Testis (tissue), 5 donors: ENCODE measurements at places on chromosomes 6 and 20.

GRCh38 chr6:138374815-138375214 lies 2.9 kb upstream of the SMIM28 start:
- no peak for DNase-seq

GRCh38 chr6:10099529-10100140 lies 315.2 kb downstream of the TFAP2A start:
- no peak for DNase-seq

- no peak for DNase-seq
These were observed 87.7 kb upstream of the BEND3 start for GRCh38 chr6:107202876-107203468.

- no peak for DNase-seq
These were observed 169.4 kb downstream of the SYNDIG1 start for GRCh38 chr20:24638591-24639548.

GRCh38 chr6:151680846-151681432 lies 126.5 kb upstream of the ESR1 start:
- no peak for DNase-seq

DNA sequence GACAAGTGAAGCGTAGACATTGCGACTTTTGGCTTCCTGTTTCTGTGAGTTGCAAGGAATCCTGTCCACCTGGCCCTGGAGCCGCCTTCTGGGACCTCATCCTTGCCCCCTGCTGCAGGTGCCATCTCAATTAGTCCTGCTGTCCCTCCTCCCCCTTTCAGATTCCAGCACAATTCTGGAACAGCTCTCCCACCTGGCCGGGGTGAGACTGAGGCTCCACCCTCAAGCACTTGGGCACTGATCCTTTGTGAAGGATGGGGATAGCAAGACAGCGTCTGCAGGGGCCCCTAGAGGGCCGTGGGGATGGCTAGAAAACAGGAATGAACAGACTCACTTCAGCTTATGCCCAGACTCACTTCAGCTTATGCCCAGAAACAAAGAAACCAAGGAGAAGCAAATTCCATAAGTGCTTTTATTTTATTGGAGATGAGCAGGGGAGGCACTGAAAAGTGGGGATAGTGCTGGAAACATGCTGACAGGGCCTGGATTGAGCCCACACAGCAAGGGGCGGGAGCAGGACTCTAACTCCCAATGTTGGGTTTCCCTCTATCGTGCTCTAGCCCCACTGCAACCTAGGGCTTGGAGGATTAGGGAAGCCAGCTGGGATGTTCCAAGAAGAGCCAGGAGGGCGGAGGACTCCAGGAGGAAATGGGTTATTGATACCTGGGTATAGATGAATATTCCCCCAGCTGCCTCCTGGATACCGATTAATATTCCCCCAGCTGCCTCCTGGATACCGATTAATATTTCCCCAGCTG lies 1.4 kb downstream of the C6orf15 start:
- no peak for DNase-seq

DNA sequence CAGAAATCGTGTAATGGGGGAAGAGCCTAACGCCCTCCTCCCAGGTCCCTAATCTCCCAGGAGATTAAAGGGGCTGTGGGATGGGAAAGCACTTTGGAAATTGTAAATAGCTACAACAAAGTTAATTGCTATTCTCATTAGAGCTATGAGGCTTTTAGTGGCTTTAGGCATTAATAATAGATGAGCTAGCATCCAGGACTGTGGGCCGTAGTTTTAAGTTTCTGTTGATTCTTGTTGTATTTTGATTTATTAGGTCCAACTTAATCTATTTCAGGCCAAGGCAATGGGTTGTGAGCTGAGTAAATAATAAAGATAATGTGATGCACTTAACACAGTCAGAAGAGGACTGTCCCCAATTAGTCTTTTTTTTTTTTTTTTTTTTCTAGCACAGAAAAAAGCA lies 67.7 kb downstream of the ANKRD6 start:
- DNase-seq, result no peak

DNA sequence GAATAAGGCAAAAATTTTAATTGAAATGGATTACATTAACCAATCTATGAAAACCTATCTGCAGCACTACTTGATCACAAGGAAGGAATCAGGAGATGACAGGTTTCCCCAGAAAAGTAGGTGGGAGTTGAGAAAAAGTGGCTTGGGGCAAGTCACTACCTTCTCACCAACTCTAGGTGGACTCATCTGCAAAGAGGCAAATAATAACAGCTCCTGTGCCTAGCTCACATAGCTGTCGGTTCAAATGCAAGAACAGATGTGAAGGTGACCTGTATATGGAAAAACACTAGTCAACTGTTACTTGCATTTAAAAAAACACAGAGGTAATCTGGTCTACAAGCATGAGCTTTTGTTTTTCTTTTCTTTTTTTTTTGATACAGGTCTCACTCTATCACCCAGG lies 67.2 kb downstream of the POPDC3 start:
- DNase-seq, result no peak

- no peak for DNase-seq
These were observed 20.6 kb upstream of the EZR start for GRCh38 chr6:158839796-158840195.

DNA sequence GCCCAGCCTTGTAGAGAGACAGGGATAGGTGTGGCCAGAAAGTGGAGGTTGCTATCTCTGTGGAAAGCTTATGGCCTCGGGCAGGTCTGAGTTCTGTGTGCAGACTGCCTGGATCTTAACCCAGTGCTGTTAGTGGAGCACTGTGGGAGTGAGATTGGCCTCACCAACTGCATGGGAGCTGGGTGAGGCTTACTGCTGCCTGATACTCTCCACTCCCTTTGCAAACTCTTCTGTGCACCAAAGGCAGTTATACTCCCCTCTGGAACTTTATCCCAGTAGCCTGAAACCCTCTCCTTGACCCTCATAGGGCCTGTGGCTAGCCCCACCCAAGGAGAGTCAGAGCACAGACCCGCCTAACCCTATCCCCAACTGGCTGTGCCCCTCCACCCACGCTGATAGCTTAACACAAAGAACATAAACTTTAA lies 41.4 kb upstream of the PKIB start:
- no peak for DNase-seq

DNA sequence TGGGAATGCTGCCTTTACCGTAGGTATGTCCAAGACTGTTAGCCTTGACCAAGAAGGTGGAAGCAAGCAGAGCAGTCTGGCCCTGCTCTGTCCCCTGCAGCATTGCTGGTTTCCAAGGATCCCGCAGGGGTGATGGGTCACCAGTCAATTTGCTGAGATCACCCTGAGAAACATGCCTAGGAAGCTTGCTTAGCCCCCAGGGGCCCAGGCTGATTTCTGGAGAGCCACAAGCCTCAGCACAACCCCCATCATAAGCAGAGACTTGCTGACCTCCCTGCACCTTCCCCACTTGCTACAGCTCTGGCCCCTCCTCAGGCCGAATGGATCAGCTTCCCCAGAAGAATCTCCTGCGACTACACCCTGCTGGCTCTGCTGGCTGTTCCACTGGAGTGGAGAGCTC lies 21.5 kb downstream of the ARHGAP40 start:
- DNase-seq, result no peak

DNA sequence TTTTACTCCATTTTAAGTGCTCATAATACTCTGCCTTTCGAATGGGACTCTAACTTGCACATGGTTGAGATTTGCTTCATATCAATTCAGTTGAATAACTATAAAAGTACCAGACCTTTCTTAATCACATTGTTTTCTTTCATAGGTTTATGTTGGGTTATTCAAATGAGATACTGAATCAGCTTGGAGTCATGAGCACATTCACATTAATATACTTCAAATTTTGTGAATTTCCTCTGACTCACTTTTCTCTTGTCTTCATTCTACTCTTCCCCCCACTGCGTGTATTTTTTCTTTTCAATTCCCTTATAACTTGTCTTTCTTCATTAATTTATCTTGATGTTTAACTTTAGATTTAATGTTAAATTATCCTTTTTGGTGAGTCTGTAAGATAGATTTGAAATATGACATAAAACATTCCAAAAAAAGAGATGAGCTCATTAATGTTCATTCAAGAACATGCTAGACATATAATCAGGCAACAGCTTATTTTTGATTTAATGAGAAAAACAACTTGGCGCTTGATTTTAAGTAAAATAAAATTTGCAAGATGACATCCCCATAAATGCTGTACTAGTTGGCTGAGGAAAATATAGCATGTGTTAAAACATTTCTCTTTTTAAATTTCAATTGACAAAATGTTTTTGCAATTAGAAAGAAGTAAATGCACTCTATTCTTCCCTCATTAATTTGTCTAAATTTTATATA lies 736.0 kb downstream of the CD109 start:
- DNase-seq, result no peak

GRCh38 chr6:159311618-159312017 lies 142.4 kb downstream of the FNDC1 start:
- DNase-seq, result no peak

DNA sequence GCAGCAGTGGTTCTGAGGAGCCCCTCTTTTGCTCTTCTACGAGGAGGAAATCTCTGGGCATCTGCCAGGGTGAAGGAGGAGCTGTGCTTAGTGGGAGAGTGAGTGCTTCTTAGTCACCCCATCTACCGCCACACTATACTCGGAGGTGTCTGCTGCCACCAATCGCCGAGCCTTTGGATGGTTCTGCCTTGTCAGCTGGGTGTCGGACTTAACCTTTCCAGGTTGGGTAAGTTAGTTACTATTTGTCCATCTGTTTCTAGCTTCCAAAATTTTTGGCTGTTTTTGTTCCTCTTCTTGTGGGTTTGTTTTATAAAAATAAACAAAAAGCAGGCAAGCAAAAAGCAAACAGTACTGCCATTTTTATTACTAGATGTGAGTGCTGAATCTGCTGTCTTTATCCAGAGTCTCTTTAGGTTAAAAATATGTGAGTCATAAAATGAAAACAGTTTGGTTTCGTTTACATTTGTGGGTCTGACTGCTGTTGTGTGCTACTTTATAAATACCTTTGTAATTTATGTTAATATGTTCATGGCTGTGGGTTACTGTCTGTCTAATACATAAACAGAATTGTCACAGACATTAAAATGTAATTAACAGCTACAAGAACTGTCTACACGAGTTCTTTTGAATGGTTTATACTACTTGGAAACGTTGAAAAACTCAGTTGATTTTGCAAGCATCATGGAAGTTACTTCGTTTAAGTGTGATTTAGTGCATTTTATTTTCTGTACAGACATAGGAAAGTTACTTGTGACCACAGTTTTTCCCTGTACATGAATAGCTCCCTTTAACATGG lies 89.2 kb downstream of the ARID1B start:
- DNase-seq, result no peak

DNA sequence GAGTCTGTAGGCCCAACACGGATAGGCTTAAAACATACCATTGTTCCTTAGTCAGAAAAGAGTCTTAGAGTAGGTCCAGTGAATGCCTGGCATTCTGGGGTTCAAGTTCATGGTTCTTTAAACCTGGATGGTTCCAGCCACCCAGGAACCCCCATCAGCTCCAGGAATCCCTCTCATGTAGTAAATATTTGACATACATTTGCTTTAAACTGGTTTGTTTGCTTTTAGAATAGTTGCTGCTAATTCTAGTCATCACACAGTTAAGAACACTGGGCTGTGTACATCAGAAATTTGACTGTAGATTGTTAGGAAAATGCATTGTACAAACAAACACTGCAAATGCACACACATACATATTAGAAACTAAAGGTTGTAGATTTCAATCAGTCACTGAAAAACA lies 30.6 kb upstream of the PBOV1 start:
- no peak for DNase-seq

DNA sequence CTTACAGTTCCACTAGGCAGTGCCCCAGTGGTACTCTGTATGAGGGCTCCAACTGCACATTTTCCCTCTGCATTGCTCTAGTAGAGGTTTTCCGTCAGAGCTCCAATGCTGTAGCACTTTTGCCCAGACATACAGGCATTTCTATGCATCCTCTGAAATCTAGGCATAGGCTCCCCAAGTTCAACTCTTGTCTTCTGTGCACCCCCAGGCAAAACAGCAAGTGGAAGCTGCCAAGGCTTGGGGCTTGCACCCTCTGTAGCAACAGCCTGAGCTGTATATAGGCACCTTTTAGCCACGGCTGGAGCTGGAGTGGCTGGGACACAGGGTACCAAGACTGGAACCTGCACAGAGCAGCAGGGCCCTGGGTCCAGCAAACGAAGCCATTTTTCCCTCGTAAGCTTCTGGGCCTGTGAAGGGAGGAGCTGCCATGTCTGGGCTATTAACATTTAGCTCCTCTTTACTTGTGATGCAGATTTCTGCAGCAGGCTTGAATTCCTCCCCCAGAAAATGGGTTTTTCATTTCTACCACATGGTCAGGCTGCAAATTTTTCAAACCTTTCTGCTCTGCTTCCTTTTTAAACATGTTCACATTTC lies 596.2 kb upstream of the ADGRB3 start:
- peak; percentile 14 for DNase-seq

GRCh38 chr6:139198529-139199288 lies 63.8 kb downstream of the HECA start:
- no peak for DNase-seq

GRCh38 chr6:100663219-100663863 lies 198.6 kb upstream of the SIM1 start:
- no peak for DNase-seq

DNA sequence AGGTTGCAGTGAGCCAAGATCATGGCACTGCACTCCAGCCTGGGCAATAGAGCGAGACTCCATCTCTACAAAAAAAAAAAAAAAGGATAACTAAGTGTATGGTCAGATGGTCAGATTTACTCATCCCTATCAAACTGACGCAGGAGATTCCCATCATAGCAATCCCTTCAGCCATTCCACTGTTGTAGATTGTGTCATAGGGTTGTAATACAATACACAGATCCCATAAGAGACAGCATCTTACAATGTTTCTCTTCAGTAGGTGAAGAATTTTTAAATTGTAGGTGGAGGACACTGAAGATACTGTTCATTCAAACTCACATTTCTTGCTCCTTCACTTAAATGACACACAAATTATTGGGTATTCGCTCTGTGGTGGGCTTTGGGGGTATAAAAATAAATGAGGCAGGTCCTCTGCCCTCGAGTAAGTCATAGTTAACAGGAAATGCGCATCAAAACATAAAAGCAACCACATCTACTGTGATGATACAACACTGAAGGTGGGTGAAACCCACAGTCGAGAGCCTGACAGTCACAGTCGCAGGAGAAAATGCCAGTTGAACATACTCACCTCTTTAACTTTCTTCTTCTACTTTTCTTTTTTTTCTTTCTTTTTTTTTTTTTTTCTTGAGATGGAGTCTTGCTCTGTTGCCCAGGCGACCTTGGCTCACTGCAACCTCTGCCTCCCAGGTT lies 205.5 kb downstream of the ZNF217 start:
- DNase-seq, result no peak

DNA sequence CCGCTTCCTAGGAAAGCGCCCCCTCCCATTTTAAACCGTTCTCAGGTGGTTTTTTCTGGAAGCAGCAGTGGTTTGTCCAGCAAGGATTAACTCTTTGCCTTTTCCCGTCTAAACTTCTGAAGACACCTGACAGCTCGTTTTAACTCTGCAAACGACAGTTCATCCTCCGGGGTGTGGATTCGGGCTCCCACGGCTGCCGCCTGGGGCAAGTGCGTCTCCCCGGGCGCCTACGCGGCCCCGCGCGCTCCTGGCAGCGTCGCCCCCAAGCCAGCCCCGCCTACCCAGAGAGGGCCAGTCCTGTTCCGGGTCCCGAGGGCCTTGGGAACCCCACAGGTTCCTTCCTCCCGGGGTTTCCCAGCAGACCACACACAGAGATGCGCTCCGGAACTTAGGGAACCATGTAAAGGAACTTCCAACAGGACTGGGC lies 54.4 kb downstream of the PRR18 start:
- DNase-seq, result no peak

GRCh38 chr6:31037169-31037568 lies 26.9 kb downstream of the MUC22 start:
- no peak for DNase-seq

- no peak for DNase-seq
These were observed 326.5 kb downstream of the FOXA2 start for GRCh38 chr20:22257912-22258311.
